Kidney (tissue), 22 donors: ENCODE measurements at places on chromosomes 4 and X. TPM values are rescaled to one million over a fixed set of nuclear protein-coding genes. Genes with fewer than 3 reads are reported as not detected.

- H3K27ac ChIP-seq: no peak overlapping the region
- no peaks in the 10 kb centered on the region for H3K36me3 ChIP-seq
- peaks cover 6% of the 10 kb centered on the region for H3K4me1 ChIP-seq
- H3K4me3 ChIP-seq: no peak overlapping the region
Observed at GRCh38 chr4:70754470-70754869, 32.7 kb downstream of the RUFY3 start.

- no peak overlapping the region for H3K4me3 ChIP-seq
- H3K27ac ChIP-seq: no peak overlapping the region
- H3K36me3 ChIP-seq: no peaks in the 10 kb centered on the region
- no peak for DNase-seq
Observed at GRCh38 chr4:81377191-81377590, 94.5 kb downstream of the RASGEF1B start.

DNA sequence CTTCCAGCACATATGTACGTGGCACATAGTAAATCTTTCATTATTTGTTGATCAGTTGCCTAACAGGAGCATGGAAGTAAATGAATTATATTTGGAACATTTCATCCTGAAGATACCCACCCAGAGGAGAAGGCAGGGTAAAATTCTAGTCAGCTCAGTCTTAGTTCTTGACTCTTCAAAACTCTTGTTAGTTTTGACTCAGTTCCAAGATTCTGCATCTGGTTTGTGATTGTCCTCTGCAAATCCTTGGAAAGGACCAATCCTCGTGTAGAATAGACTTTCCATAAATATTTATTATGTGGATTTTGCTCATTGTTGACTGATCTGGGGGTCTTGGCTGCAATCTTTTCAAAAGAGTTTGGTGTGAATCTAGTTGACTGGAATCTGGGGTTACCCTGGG, 257.5 kb upstream of the FAT1 start:
- H3K4me3 ChIP-seq: no peak overlapping the region
- no peaks in the 10 kb centered on the region for H3K36me3 ChIP-seq
- no peaks in the 10 kb centered on the region for H3K4me1 ChIP-seq
- H3K27me3 ChIP-seq: no peaks in the 10 kb centered on the region
- peak; percentile 41 for DNase-seq
- H3K27ac ChIP-seq: no peak overlapping the region

DNA sequence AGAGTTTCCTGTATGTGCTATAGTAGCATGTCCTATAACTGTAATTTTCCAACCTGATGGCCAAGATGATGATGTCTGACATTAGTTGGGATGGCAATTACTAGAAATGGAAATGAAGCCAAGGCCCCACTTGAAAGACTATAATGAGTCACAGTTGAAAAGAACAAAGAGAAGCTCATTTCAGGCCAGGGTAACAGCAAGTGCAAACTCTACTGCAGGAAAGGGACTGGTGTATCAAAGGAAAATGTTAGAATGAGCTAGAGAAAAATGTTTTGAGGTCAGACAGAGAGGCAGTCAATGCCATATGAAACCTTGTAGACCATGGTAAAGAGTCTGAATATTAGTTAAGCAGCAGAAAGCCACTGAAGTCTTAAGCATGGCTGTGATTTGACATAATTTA, 146.2 kb upstream of the SH3RF1 start:
- no peak overlapping the region for H3K4me3 ChIP-seq
- no peaks in the 10 kb centered on the region for H3K36me3 ChIP-seq
- no peak for DNase-seq
- no peaks in the 10 kb centered on the region for H3K27me3 ChIP-seq
- no peak overlapping the region for H3K27ac ChIP-seq

DNA sequence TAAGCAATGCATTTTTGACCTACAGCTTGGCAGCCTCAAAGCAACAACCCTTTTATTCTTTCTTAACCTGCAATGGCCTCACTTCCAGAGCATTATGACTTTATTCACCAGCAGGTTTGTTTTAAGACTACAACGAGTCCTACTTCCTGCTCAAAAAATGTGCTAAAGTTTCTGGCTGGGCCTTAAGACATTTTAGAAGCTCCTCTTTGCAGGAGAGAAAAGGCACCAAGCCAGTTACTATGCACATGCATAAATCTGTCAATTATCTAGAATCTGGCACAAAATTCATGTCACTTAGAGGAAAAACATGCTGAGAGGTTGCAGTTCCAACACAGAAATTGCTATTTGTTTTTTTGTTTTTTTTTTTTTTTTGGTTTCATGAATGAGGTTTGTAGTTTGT, 223.0 kb upstream of the EPHA5 start:
- H3K36me3 ChIP-seq: no peaks in the 10 kb centered on the region
- peak; percentile 34 for DNase-seq
- no peak overlapping the region for H3K4me3 ChIP-seq
- no peaks in the 10 kb centered on the region for H3K4me1 ChIP-seq

DNA sequence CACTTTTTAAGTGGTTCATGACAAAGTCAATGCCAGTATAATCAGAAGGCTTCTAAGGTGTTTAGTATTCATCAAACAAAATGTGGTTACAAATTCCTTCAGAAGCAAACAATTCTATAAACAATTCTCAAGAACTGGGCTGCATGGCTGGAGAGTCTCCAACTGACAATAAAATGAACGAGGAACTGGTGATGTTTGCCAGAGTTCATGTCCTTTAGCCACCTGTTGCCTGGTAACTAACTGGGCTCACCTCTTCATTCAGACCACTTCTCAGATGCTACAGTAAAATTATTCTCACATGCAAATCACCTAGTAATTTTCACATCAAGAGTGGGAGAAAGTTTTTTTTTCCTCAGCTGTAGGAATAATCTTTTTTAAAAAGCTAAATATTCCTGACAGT, 53.3 kb downstream of the CAMK2D start:
- no peak overlapping the region for H3K4me3 ChIP-seq
- no peaks in the 10 kb centered on the region for H3K36me3 ChIP-seq
- no peaks in the 10 kb centered on the region for H3K27me3 ChIP-seq

GRCh38 chr4:7434141-7434765, 477 bp downstream of the PSAPL1 start:
- H3K4me3 ChIP-seq: no peak overlapping the region
- H3K27ac ChIP-seq: no peak overlapping the region
- no peaks in the 10 kb centered on the region for H3K36me3 ChIP-seq
- H3K27me3 ChIP-seq: no peaks in the 10 kb centered on the region
- no peaks in the 10 kb centered on the region for H3K4me1 ChIP-seq

DNA sequence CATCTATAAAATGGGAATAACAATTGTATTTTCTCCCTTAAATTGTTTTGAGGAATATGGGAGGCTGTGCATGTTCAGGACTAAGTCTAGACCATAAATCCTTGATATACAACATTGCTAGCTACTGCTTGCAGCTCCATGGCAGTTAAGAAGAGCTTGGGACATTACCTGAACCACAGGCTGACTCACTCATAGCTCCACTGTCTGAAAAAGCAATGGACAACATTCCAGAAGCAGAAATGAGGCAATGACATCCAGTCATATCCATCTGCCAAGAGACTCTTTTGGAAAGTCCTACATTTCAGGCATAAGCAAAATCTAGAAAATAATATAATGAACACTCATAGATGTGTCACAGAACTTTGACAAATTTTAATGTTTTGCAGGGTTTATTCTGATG, 167.3 kb upstream of the LEF1 start:
- no peak overlapping the region for H3K4me3 ChIP-seq
- no peaks in the 10 kb centered on the region for H3K27me3 ChIP-seq
- no peaks in the 10 kb centered on the region for H3K36me3 ChIP-seq

- DNase-seq: no peak
- peaks cover 5% of the 10 kb centered on the region for H3K4me1 ChIP-seq
- no peak overlapping the region for H3K27ac ChIP-seq
- no peaks in the 10 kb centered on the region for H3K27me3 ChIP-seq
- no peaks in the 10 kb centered on the region for H3K36me3 ChIP-seq
Observed at GRCh38 chr4:142350871-142351270, 495.2 kb downstream of the INPP4B start.

GRCh38 chr4:98662626-98663225, 4.3 kb upstream of the TSPAN5 start:
- no peak overlapping the region for H3K27ac ChIP-seq
- no peaks in the 10 kb centered on the region for H3K4me1 ChIP-seq
- H3K36me3 ChIP-seq: no peaks in the 10 kb centered on the region
- no peaks in the 10 kb centered on the region for H3K27me3 ChIP-seq

DNA sequence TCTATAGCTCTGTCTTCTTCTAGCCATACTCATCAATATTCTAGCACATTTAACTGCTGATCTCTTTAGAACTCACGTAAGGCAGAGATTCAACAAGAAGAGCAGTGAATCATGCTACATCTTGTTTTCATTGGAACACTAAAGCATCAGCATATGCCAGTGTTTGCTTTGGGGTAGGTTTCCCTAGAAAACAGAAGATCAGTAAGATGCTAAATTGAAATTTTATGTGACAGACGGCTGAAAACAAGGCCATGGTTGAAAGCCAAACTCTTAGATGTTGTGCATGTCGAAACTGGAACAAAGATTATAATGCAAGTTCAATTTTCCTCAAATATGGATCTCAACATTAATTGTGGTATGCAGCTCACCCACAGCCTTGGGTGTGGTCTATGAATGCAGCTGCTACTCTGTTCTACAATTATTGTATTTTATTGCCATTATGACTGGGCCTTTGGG, 107.6 kb downstream of the PDLIM5 start:
- peaks cover 5% of the 10 kb centered on the region for H3K4me1 ChIP-seq
- no peak for DNase-seq
- no peak overlapping the region for H3K4me3 ChIP-seq
- no peak overlapping the region for H3K27ac ChIP-seq
- H3K27me3 ChIP-seq: no peaks in the 10 kb centered on the region
- no peaks in the 10 kb centered on the region for H3K36me3 ChIP-seq

DNA sequence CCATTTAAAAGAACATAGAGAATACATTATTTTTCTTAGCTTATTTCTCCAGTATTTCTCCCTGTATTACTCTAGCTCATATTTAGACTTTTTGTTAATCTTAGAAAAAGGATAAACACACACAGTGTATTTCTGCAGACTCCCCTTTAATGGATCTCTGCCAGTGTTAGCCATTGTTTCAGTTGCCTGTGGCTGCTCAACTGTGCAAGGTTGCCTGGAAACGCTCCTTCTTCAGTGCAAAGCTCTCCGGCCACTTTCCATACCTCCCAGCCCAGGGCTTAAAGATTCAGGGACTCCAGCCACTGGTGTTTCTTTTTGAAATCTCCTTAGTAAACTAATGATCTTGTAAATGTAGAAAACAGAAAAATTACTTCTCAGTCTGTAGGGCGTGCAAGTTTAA, 104.9 kb downstream of the SLIT2 start:
- H3K27me3 ChIP-seq: no peaks in the 10 kb centered on the region
- H3K27ac ChIP-seq: no peak overlapping the region
- H3K4me3 ChIP-seq: no peak overlapping the region
- DNase-seq: peak; percentile 81
- H3K4me1 ChIP-seq: no peaks in the 10 kb centered on the region

GRCh38 chrX:21875013-21875412, 19.2 kb downstream of the YY2 start:
- H3K27me3 ChIP-seq: no peaks in the 10 kb centered on the region
- no peaks in the 10 kb centered on the region for H3K4me1 ChIP-seq
- no peak overlapping the region for H3K27ac ChIP-seq
- H3K36me3 ChIP-seq: no peaks in the 10 kb centered on the region

DNA sequence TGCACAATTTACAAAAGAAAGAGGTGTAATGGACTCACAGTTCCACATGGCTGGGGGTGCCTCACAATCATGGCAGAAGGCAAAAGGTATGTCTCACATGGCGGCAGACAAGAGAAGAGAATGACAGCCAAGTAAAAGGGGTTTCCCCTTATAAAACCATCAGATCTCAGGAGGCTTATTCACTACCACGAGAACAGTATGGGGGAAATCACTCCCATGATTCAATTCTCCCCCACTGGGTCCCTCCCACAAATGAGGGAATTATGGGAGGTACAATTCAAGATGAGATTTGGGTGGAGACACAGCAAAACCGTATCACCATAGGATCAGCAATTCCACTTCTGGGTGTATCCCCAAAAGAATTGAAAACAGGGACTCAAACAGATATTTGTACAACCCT, 97.5 kb upstream of the STX18 start:
- H3K27me3 ChIP-seq: no peaks in the 10 kb centered on the region
- H3K36me3 ChIP-seq: no peaks in the 10 kb centered on the region
- H3K27ac ChIP-seq: no peak overlapping the region
- no peaks in the 10 kb centered on the region for H3K4me1 ChIP-seq
- H3K4me3 ChIP-seq: no peak overlapping the region

DNA sequence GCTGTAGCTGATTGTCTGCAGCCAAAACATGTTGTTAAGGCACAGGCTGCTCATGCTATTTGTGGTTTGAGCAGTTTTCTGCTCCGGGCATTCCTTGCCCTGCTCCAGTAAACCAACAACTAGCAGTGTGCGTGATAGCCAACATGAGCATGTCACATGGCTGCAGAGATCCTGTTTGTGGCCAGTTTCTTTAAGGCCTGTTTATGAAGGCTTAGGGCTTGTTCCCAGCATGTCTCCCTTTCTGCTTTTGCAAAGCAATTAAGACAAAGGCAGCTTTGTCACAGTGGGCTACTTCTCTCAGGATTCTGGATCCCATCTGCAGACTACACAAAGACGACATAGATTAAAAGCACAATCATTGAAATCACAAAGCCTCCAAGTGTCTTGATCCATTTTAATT, 160.5 kb downstream of the ZNF518B start:
- peak overlapping the region; percentile 47 for H3K27ac ChIP-seq
- H3K4me3 ChIP-seq: no peak overlapping the region
- no peaks in the 10 kb centered on the region for H3K27me3 ChIP-seq
- H3K36me3 ChIP-seq: no peaks in the 10 kb centered on the region
- no peak for DNase-seq

- H3K27ac ChIP-seq: no peak overlapping the region
- H3K36me3 ChIP-seq: no peaks in the 10 kb centered on the region
- H3K4me3 ChIP-seq: peak overlapping the region; percentile 81
- DNase-seq: no peak
- H3K27me3 ChIP-seq: peaks cover 7% of the 10 kb centered on the region
Observed at GRCh38 chr4:30718641-30719453, 1.3 kb upstream of the PCDH7 start.

- no peaks in the 10 kb centered on the region for H3K27me3 ChIP-seq
- H3K4me3 ChIP-seq: no peak overlapping the region
- H3K36me3 ChIP-seq: no peaks in the 10 kb centered on the region
- peak overlapping the region; percentile 60 for H3K27ac ChIP-seq
- H3K4me1 ChIP-seq: peaks cover 3% of the 10 kb centered on the region
Observed at GRCh38 chr4:107740950-107741701, 21.1 kb upstream of the PAPSS1 start.

GRCh38 chr4:3709846-3710441, 56.2 kb upstream of the ADRA2C start:
- DNase-seq: no peak
- H3K4me1 ChIP-seq: peaks cover 46% of the 10 kb centered on the region
- no peaks in the 10 kb centered on the region for H3K36me3 ChIP-seq
- H3K27me3 ChIP-seq: no peaks in the 10 kb centered on the region
- no peak overlapping the region for H3K4me3 ChIP-seq

The PRRG1 gene
- 23.4 TPM for total RNA-seq

The MSL3 gene
- 27.1 TPM for total RNA-seq

The CTAG2 gene
- 0.28 TPM for total RNA-seq

The CLDN34 gene
- 0.50 TPM for total RNA-seq

The SPANXN1 gene
- not detected for total RNA-seq

The MAGEC2 gene
- not detected for total RNA-seq

The RBM46 gene
- not detected for total RNA-seq

The IBSP gene
- total RNA-seq: not detected
